ENCODE measurements at places on chromosomes 5 and 9.

DNA sequence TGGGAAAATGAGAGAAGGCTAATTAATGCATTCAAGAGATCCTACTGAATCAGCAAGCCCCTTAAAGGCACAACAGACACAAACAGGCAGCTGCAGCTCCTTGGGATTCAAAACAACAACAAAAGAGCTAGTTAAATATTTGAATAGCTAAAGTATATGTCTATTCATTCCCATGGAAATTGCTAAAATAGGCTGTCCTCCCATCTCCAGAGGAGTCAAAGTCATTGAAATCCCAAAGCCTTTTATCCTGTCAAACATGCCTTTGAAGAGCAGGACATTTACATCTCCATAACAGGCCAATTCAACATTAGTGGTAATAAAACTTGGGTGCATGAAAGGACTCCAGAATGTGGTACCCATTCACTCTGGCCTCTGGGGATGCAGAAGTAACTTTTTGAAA, 177.4 kb downstream of the NTRK2 start:
- H3K27ac ChIP-seq, result no peak overlapping the region
- no peaks in the 10 kb centered on the region for H3K36me3 ChIP-seq
- H3K4me3 ChIP-seq, result no peak overlapping the region
- H3K27me3 ChIP-seq, result no peaks in the 10 kb centered on the region
- no peaks in the 10 kb centered on the region for H3K4me1 ChIP-seq
- DNase-seq, result no peak

DNA sequence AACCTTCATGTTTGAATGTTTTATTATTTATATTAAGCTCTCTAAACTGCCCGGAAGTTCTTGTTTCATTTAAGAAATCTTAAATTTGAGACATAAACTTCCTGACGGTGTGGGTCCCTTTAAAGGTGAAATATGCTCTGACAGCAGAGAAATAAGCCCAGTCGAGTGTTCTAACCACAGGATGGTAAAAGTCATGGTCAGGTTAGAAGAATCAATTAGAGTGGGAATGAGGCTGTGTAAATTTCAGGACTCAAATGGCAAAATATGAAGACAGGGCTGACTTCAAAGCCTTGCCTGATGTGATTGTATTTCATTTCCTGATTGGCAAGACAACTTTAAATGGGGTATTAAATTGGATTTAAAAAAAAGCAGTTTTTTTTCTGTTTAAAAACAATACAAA, 432.9 kb upstream of the BRINP1 start:
- H3K4me3 ChIP-seq, result no peak overlapping the region
- no peak for DNase-seq
- no peaks in the 10 kb centered on the region for H3K36me3 ChIP-seq
- no peaks in the 10 kb centered on the region for H3K27me3 ChIP-seq
- no peak overlapping the region for H3K27ac ChIP-seq
- no peaks in the 10 kb centered on the region for H3K4me1 ChIP-seq

- peaks cover 5% of the 10 kb centered on the region for H3K4me1 ChIP-seq
- H3K27ac ChIP-seq, result no peak overlapping the region
- no peak for DNase-seq
- no peaks in the 10 kb centered on the region for H3K36me3 ChIP-seq
These were observed 145.6 kb downstream of the NSG2 start for GRCh38 chr5:174191076-174191475.

- H3K27ac ChIP-seq, result no peak overlapping the region
- H3K4me1 ChIP-seq, result no peaks in the 10 kb centered on the region
- DNase-seq, result no peak
- no peaks in the 10 kb centered on the region for H3K36me3 ChIP-seq
- peaks cover 4% of the 10 kb centered on the region for H3K27me3 ChIP-seq
These were observed 9.5 kb downstream of the KCNV2 start for GRCh38 chr9:2726650-2727340.

- no peaks in the 10 kb centered on the region for H3K36me3 ChIP-seq
- H3K4me1 ChIP-seq, result no peaks in the 10 kb centered on the region
- no peak for DNase-seq
- H3K27me3 ChIP-seq, result no peaks in the 10 kb centered on the region
- H3K27ac ChIP-seq, result no peak overlapping the region
- H3K4me3 ChIP-seq, result no peak overlapping the region
These were observed 1379.3 kb upstream of the ACO1 start for GRCh38 chr9:31005086-31005665.

GRCh38 chr9:113756476-113757192, 119.5 kb upstream of the ZNF618 start:
- peaks cover 14% of the 10 kb centered on the region for H3K27me3 ChIP-seq
- H3K4me3 ChIP-seq, result no peak overlapping the region
- no peaks in the 10 kb centered on the region for H3K4me1 ChIP-seq
- DNase-seq, result no peak

DNA sequence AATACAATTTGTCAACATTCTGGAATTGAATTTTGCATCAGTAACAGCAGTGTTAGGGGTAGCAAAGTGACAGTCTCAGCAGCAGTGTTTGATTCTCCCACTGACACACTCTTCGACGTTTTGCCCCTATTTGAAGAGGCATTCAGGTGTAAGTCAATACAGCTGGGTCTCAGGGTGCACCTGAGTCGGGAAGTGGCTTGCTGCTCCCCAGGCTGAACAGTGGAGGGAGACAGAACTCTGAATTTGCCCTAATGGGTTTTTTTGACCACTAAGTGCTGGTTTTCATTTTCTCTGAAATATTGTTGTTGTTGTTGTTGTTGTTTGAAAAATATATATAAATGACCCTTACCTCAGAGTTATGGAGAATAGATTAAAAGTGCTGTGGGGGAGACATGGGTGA, 223.2 kb downstream of the TLR4 start:
- no peaks in the 10 kb centered on the region for H3K27me3 ChIP-seq
- DNase-seq, result no peak
- H3K36me3 ChIP-seq, result no peaks in the 10 kb centered on the region
- H3K27ac ChIP-seq, result no peak overlapping the region

GRCh38 chr5:82584631-82585030, 306.5 kb upstream of the RPS23 start:
- H3K4me1 ChIP-seq, result peaks cover 13% of the 10 kb centered on the region
- H3K36me3 ChIP-seq, result no peaks in the 10 kb centered on the region
- no peak overlapping the region for H3K27ac ChIP-seq
- DNase-seq, result no peak

DNA sequence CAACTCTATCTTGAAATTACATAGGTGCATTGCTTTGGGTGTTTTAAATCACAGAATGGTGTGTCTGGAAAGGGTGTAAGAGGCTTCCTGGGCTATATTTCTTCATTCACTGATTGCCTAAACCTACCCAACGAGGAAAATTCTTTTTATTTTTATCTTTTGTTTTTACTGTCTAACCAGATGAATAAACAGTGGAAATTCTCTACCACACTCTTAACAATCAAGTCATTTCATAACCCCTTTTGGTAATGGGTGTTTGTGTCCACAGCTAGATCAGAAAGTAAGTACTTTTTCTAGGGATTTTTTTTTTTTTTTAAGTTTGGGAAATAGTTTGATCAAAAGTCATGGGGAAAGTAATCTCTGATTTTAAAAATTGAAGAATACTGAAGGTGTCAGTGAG, 27.6 kb upstream of the C5orf47 start:
- H3K27ac ChIP-seq, result no peak overlapping the region
- no peaks in the 10 kb centered on the region for H3K27me3 ChIP-seq
- H3K36me3 ChIP-seq, result peaks cover 7% of the 10 kb centered on the region
- peaks cover 7% of the 10 kb centered on the region for H3K4me1 ChIP-seq
- H3K4me3 ChIP-seq, result no peak overlapping the region

DNA sequence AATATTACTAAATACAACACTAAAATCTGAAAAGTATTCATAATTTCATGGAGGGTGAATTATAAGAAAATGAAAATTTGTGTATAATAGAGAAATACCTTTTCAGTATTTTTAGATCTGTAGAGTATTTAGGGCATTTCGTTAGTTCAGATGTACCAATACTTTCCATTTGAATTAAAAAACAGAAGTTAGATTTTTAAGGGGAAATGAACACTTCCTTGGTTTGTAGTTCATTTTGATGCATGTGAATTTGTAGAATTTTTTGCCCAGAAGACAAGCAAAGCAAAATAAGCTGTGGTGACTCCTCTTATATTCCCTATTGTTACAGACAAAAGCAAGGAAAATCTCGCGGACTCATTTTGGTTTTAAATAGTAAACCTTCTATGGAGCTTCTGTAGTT, 209.0 kb upstream of the RPS23 start:
- H3K4me1 ChIP-seq, result peaks cover 23% of the 10 kb centered on the region
- no peaks in the 10 kb centered on the region for H3K36me3 ChIP-seq
- H3K27ac ChIP-seq, result no peak overlapping the region
- no peaks in the 10 kb centered on the region for H3K27me3 ChIP-seq

DNA sequence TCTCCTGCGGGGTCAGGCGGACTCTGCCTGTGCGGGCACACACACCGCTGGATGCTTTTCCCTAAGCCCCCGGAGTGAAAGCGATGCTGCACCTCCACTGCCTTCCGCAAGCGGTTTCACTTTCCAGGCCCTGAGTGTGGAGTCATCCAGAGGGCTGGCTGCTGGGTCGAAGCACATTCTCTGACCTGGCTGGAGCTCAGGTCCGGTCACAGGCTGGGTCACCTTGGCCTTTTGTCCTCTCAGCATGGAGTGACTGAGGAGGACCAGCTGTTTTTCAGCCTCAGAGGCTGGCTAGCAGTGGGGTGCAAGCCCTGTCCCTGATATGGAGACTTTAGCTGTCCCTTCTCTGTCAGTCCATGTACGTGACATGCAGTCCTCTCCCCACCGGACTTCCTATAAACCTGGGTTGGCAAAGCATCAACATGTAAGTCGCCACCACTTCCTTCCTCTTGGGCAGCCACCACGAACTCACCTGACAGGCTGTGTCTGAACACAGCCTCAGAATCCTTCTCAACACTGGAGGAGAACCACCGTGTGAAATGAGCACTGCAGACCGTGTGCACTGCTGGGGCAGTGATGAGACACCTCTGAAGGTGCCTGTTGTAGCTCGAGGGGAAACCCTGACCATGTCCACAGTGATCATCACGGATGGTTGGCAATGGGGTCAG, 51.3 kb downstream of the GADD45G start:
- H3K36me3 ChIP-seq, result no peaks in the 10 kb centered on the region
- H3K27ac ChIP-seq, result no peak overlapping the region
- H3K4me3 ChIP-seq, result no peak overlapping the region
- peaks cover 14% of the 10 kb centered on the region for H3K4me1 ChIP-seq
- DNase-seq, result no peak
- no peaks in the 10 kb centered on the region for H3K27me3 ChIP-seq

DNA sequence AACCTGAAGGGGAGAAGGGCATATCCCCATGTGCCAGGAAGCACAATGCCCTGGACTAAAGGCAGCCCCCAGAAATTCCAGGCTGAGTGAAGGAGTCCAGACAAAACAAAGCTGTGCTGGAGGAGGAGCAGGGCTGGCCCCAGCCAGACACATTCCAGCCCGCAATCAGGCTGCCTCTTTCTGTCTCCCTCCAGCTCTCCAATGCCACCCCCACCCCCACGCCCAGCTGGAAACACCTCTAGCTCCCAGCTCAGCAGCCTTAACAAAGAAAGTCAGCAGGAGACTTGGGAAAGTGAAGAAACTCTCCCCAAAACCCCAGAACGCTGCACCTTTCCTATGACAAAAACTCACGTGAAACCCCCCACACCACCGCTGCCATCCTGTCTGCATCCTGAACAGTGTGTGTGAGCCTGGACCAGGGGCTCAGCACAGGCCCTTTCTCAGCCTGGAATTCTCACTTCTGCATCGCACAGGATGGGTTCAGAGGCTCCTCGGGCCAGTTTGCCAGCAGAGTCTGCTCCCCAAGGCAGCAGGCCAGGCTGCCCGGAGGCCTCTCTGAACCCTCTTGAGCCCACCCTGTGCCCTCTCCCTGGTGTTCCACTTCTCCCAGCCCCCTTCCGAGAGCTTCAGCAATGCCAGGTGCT, 96.2 kb upstream of the ICE1 start:
- no peaks in the 10 kb centered on the region for H3K4me1 ChIP-seq
- H3K27me3 ChIP-seq, result no peaks in the 10 kb centered on the region
- no peak overlapping the region for H3K27ac ChIP-seq
- H3K36me3 ChIP-seq, result no peaks in the 10 kb centered on the region
- DNase-seq, result no peak

DNA sequence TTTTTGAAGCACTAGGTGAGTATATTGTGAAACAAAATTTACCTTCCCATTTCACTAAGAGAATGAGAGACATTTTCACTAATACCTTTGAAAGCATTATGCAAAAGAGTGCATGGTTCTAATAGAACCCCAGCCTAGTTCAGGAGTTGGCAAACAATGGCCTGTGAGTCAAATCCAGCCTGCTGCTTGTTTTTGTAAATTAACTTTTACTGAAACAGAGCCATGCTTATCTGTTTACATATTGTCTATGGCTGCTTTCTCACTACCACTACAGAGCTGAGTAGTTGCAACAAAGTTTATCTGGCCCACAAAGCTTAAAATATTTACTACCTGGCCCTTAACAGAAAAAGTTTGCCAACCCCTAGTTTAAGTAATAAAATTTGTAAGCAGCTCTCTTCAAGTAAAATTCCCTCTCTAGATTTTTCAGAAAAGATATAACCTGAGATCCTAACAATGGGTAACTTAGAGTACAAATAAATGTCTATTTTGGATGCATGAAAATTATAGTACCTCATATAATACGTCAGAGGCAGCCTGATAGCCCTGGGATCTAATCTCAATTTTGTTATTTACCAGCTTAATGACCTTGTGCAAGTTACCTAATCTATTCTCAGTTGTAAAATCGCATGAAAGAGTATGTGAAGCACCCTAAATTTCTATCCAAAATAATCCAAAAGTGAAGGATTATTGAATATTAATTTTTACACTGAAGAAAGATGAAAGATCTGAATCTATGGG, 50.7 kb upstream of the ARL15 start:
- H3K27me3 ChIP-seq, result no peaks in the 10 kb centered on the region
- peak; percentile 30 for DNase-seq
- H3K4me1 ChIP-seq, result peaks cover 33% of the 10 kb centered on the region
- no peaks in the 10 kb centered on the region for H3K36me3 ChIP-seq
- no peak overlapping the region for H3K4me3 ChIP-seq

DNA sequence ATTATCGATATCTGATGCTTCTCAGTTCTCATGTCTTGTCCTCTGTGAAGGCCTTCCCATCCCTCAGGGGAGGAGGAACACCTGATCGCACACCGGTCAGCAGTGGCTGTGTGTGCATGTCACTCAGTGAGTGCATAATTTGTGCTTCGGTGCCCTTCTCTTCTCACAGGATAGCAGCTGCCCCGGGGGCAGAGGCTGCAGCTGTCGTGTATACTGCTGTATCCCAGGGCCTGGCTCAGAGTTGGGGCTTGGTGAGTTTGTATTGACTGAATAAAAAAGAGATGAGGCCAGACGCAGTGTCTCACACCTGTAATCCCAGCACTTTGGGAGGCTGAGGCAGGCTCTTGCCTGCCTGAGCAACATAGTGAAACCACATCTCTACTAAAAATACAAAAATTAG, 49.7 kb upstream of the NCS1 start:
- H3K27ac ChIP-seq, result no peak overlapping the region
- H3K36me3 ChIP-seq, result peaks cover 50% of the 10 kb centered on the region
- H3K4me1 ChIP-seq, result no peaks in the 10 kb centered on the region
- H3K4me3 ChIP-seq, result no peak overlapping the region

- peaks cover 23% of the 10 kb centered on the region for H3K4me1 ChIP-seq
- H3K4me3 ChIP-seq, result no peak overlapping the region
- H3K27me3 ChIP-seq, result no peaks in the 10 kb centered on the region
- no peak overlapping the region for H3K27ac ChIP-seq
These were observed 10.6 kb upstream of the F2RL1 start for GRCh38 chr5:76808141-76808691.
